Neural progenitor cell (in vitro differentiated cells): ENCODE measurements at places on chromosomes 3 and 15.

GRCh38 chr15:36066757-36067156 is 512.7 kb upstream of the CDIN1 start:
- DNase-seq: peak; percentile 16

- DNase-seq: no peak
These were observed 7.9 kb downstream of the TNFSF10 start for GRCh38 chr3:172515130-172515918.

GRCh38 chr3:167913219-167913835 is 177.8 kb downstream of the SERPINI1 start:
- DNase-seq: peak; percentile 48

GRCh38 chr3:157103280-157103679 is 56.7 kb downstream of the CCNL1 start:
- no peak for DNase-seq

DNA sequence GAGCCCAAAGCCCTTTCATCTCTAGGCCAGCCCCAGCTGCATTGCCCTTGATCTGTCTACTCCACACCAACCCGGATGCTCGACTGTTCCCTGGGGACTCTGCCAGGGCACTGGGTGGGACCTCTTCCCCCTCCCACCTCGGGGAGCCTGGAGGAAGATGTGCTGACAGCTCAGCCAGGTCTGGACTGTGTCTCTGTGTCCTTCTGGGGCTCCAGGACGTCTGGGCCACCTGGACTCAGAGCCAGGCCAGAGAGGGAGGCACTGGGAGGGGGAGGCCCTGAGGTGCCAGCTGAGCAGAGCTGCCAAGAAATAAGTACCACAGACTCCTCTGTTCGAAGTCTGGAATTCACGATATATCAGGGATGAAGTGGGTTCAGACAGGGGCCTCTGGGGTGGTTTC is 5.8 kb upstream of the HCN4 start:
- no peak for DNase-seq

- DNase-seq: peak; percentile 14
These were observed 19.3 kb downstream of the IGF1R start for GRCh38 chr15:98667521-98668179.

- DNase-seq: no peak
These were observed 77.3 kb upstream of the PHLDB2 start for GRCh38 chr3:111781561-111782446.
